ENCODE measurements at places on chromosomes 13 and 19.

GRCh38 chr13:32257649-32258048 is 57.5 kb downstream of the ZAR1L start:
- DNase-seq: no peak

DNA sequence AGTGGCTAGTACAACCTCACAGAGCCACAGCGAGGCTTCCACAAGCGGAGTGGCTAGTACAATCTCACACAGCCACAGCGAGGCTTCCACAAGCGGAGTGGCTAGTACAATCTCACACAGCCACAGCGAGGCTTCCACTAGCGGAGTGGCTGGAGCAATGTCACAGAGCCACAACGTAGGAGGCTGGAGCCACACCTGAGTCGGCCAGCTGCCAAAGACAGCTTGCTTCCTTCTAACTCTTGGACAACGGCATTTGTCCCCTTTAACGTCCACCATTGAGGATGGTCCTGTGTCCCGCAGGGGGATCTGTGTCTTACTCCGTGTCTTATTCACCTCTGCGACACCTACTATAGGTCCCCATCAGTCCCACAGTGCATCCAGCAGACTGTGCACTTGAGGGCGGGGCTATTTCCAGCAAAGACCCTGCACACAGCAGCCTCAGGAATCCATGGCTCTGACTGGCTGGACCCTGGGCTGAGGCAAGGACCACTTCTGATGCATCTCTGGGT is 3.7 kb downstream of the ZNF787 start:
- no peak for DNase-seq

DNA sequence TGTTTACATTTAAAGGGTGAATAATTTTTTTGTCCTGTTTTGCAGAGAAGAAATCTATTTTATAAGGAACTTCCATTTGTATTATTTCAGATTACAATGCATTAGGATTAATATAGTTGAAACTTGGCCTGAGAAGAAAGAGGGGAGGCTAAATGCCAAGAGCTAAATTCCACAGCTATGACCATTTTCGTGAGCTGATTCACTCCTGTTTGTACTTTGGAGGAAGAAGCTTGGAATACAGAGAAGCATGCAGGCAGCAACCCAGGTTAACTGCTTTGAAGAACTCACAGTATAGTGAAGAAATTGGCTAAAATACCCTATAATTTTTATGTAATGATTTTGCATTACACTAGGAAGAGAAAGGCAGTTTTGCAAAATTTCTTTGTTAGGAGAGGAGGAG is 309.4 kb upstream of the KLF12 start:
- no peak for DNase-seq

- no peak for DNase-seq
Measured at GRCh38 chr19:11345122-11345803, 805 bp downstream of the TMEM205 start.

GRCh38 chr19:45468159-45468651 is 409 bp downstream of the FOSB start:
- peak; percentile 31 for DNase-seq

DNA sequence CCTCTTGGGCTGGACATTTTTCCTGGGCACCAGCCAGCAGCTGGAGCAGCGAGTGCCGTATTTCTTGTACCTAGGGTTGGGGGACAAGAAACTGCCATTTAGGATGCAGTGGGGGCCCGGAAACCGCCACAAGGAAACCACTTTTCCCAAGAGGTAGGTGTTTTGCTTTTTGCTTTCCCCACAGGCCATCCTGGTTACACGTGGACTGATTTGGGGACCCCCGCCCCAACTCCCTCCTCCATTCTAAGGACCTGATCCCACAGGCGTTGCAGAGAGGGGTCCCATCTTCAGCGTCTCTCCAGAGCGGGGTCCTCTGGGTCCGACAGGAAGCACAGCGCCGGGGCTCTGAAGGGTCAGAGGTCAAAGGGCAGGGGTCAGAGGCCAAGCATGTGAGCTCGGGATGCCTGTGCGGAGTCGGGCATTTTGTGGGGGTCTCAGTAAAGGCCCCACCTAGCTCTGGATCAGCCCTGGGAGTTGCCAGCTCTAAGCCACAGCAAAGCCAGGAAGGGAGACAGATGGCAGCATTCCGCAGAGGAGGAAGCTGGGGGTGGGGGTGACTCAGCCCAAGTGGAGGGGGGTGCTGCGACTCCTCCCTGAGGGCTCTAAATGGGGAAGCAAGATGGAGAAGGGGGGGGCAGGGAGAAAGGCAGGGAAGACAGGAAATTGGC is 4.3 kb downstream of the ZGLP1 start:
- DNase-seq: no peak

GRCh38 chr13:100673376-100673712 is 1.3 kb downstream of the TMTC4 start:
- no peak for DNase-seq

DNA sequence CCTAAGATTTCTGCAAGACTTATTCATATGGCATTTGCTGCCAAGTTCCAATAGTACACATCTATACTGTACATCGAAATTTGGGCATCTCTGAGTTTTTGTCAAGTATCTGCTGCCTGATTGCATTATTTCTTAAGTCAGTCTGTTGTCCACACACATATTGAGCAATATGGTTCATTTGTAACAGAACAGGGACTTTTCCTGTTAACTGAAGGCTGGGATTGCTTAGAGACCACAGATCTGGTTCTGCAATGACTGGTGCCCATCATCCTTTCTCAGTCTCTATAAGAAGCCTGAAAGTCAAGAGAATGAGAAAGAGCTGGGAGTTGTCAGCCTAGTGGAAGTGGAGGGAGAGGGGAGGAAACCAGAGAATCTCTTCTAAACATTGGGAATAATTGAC is 22.5 kb upstream of the MYCBP2 start:
- peak; percentile 18 for DNase-seq

- DNase-seq: no peak
Measured at GRCh38 chr13:112971288-112971643, 2.3 kb downstream of the MCF2L start.

- no peak for DNase-seq
Measured at GRCh38 chr13:49838989-49839388, 46.5 kb upstream of the KPNA3 start.

DNA sequence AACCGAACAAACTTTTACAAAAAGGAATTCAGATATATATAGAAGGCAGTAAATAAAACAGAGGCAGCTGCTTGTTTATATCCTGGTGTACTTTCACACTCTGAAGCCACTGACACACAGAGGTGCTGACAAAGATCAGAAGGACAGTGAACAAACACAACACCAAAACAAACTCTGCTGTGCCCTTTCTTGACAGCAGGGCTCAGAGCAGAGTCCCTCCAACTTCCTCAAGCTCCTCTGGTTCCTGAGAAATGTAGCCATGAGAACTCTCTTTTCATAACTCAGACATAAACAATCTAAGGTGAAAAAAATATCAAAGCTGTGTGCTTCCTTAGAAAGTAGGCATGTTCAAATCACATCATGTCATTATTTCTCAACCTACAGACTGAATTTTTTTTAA is 1052.8 kb upstream of the SPRY2 start:
- DNase-seq: no peak

DNA sequence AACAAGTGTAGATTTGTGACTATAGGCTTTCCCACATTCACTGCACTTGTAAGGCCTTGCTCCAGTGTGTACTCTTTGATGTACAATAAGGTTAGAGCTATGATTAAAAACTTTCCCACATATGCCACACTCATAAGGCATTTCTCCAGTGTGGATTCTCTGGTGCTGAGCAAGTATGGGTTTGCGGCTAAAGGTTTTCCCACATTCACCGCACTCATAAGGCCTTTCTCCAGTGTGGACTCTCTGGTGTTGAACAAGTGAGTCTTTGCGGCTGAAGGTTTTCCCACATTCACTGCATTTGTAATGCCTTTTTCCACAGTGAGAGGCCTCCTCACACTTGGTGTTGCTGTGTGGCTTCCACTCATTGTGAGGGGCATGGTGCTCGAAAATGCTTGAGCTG is 3.7 kb downstream of the ZNF772 start:
- DNase-seq: no peak

- DNase-seq: no peak
Measured at GRCh38 chr13:87674247-87674738, 3.1 kb downstream of the SLITRK5 start.

DNA sequence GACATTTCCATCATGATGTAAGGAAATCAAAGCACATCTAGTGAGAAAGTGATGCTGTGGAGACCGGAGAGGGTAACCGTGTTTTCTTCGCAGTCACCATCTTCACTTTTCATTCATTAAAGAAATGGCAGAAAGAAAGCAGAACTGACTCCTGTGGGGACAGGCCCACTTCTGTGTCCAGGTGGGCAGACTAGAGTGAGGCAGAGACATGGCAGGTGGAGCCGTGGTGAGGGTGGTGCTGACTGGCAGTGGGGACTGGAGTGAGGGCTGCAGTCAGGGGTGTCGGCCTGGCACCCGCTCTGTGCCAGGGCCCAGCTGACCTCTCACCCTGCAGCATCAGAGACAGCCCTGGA is 71.4 kb upstream of the MCF2L start:
- DNase-seq: no peak

GRCh38 chr13:110648848-110649421 is 33.6 kb downstream of the NAXD start:
- DNase-seq: no peak

- DNase-seq: no peak
Measured at GRCh38 chr13:113350065-113350937, 13.6 kb downstream of the GRTP1 start.

DNA sequence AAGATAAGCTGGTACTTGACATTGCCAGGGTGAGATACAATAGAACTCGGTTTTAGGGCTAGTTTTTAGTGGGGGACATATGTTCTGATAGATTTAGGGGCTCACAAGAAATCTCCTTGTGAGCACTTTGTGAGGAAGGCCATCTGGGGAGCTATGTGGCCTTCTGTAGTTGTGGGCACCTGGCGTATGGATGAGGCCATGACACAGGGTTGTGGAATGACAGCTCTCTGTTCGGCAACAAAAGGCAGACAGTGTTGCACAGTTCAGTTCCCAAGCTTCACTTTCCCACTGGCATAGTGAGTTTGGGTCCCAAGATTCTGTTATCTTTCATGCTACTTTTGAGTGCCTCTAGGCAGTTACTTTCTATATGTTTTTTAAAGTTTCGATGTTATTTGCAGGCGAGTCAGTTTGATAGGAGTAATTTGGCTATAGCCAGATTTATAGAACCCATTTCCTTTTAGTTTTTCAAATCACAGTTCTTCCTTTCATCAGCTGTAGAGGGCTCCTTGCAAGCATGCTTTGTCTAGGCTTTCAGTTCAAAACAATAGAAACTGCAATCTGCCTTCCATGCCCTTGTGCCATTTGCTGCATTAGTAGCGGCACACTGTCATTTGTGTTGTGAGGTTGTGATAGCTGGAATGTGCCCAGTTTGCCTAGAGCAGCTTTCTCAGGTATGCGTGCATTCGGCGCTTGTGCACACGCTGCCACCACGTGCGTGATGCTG is 70.6 kb upstream of the TEX29 start:
- DNase-seq: no peak

DNA sequence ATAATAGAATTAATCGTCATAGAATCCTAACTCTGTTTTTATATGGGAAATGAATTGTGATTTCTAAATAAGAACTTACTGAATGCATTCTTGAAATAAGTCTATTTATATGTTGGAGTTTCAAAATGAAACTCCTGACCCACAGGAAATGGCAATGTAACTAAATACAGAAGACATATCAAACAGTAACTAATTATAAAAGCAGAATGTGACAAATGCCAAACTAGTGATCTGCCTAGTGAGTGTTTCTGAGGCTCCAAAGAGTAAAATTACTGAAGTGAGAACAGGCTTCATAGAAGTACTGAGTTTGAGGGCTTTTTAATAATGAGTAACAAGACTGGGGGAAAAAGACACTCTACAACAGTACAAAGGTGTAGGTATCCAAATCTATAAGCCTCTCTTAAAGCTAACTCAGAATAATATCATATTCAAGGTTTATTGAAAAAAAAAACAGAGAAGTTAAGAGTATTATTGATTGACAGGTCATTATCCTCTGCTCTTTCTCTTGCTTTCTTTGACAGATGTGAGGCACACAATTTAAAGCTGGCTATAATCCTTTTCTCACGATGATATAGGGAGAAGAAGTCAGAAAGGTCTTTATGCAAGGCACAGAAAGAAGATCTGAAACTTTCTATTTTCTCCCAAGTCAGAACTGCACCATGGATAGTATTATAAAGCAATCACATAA is 17.4 kb upstream of the ATXN8OS start:
- no peak for DNase-seq

DNA sequence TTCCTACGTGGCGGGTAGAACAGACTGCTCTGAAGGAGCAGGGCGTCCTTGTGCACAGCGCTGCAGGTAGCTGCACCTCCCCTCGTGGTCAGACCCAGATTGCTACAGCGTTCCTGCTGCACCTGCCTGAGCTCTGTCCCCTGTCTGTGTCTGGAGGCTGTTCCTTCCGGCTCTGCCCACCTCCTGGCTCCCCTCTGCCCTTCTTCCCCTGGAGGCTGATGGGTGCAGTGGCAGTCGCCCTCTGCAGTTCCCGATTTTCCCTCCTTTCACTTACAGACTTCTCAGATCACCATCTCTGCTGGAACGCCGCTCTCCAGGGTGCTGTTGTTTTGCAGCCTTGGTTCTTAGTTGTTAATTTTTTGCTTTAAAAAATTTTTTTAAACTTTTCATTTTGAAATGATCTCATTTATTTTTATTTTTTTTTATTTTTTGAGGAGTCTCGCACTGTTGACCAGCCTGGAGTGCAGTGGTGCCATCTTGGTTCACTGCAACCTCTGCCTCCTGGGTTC is 53.6 kb downstream of the SMARCA4 start:
- DNase-seq: no peak

GRCh38 chr13:85436029-85436428 is 363.2 kb downstream of the SLITRK6 start:
- DNase-seq: no peak

- DNase-seq: no peak
Measured at GRCh38 chr13:109999659-110000533, 213.5 kb upstream of the IRS2 start.

DNA sequence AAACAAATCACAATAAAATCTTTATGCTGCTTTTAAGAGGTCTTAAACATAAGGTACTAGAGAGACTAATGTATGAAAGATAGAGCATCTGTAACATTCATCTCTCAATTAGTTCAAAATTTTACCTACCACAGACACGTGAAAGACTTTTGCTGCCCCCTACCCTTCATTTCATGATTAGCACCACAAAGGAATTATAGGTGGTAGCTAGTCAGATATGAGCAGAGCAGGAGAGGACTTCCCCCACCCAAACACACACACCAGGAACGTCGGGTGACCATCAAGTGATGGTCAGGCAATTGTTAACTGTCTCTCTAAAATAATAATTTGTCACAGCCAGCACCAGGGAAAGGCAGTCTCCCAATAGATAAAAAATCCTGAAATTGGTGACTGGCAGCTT is 1531.7 kb upstream of the SPRY2 start:
- DNase-seq: peak; percentile 1

GRCh38 chr13:99996381-99996973 is 14.9 kb downstream of the ZIC2 start:
- no peak for DNase-seq

Data from activated CD4-positive, alpha-beta T cell treated with anti-CD3 and anti-CD28 coated beads, Interleukin-2, Interleukin-6, amounts not matched to agents 100 ng/mL and 50 ng/mL, durations not matched to agents 16 hours and 8 hours (primary cell).